HFF-Myc (cell line): ENCODE measurements at places on chromosomes 3 and 15.

GRCh38 chr3:53142986-53143385 is 12.8 kb upstream of the RFT1 start:
- no peak for DNase-seq

GRCh38 chr3:24155276-24155675 is 210.2 kb downstream of the NR1D2 start:
- DNase-seq, result no peak

- no peak for DNase-seq
Measured at GRCh38 chr3:106034313-106034712, 165.5 kb upstream of the CBLB start.

- no peak for DNase-seq
Measured at GRCh38 chr3:112005091-112005672, 6.5 kb downstream of the TAGLN3 start.

DNA sequence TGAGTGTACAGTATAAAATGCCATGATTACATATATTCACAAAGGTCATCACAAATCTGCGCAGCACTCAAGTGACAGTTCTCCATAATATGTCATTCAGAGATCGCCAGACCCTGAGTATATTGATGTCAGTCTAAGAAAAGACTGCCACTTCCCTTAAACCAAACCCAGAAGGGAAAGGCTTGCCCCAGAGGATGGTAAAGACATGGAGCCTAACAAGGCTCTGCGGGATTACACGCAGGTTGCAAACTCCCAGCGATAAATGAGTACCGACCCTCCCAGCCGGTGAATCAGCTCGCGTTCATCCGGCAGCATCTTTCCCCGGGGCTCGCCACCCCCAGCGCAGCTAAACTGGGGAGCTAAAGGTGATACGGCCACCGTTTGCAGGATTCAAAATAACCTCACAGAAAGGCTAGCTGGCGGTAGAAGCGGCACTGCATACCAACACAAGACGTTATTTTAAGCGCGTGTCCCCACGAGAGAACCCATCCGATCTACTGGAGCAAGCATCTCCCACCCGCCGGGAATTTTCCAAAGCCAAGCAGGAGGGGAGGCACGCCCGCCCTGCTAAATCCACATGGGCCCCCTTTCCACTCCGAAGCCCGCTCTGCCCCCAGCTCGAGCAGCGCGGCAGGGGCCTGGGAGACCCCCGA is 643 bp downstream of the MYO5A start:
- DNase-seq, result no peak

GRCh38 chr3:120093911-120094775 is at the start of gene GSK3B:
Gene GSK3B (minus strand): TSS chr3:120094447. CDS start chr3:120093434, 1,013 bp downstream.
- DNase-seq, result peak; percentile 99

DNA sequence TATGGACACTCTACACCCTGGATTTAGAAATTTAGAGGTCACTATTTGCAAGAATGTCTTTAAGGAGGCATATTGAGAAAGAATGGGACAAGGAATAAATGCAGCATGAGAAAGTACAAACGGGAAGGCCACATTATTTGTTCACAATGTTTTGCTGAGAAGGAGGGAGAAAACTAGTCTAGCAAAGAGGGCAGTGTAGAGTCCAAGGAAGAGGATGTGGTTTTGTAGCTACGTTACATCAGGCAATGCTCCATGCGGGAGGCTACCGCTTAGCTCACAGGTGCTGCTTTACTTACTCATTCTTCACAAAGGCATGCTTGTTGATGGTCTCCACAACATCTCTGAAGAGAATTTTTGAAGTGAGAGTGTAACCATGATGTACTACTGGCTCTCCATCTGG is 191.1 kb downstream of the PLCH1 start:
- no peak for DNase-seq

GRCh38 chr15:82137261-82137660 is 91.4 kb upstream of the MEX3B start:
- DNase-seq, result no peak

DNA sequence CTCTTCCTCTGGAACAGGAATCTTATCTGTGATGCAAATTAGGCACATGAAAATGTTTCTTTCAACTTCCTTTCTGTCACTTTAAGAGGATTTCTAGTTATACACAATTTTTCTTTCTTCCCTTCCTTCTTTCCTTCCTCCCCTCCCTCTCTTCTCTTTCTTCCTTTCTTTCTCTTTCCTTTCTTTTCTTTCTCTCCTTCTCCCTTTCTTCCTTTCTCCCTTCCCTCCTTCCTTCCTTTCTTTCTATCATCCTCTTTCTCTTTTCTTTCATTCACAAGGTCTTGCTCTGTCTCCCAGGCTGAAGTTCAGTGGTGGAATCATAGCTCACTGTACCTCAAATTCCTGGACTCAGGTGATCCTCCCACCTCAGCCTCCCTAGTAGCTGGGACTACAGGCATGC is 18.0 kb upstream of the C2CD4B start:
- DNase-seq, result no peak

- no peak for DNase-seq
Measured at GRCh38 chr15:83289160-83289559, 4.7 kb upstream of the BNC1 start.

DNA sequence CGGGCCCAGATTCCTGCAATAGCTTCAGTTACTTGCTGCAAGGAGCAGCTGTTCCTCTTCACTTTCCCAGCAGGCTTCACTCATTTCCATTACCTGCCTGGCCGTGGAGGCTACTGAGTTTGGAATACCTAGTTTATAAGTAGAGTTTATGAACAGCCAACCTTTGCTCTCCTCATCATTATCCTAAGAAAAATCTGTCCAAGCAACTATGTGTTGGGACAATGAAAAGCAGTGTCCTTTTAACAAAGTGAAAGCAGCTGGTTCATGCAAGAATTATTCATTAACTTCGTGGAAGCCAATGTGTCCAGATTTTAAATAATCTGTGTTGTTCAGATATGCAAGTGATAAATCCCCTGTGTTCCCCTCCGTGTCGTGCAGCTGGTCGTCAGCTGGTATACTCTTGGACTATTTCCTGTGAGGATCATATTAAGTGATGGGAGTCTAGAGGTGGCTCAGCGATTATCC is 39.3 kb upstream of the SSR3 start:
- no peak for DNase-seq
